ENCODE measurements at places on chromosomes 4 and X.
A peak's percentile ranks its signal among the peaks of the same experiment; 100 is the strongest.

GRCh38 chrX:109626637-109627036 is 1.7 kb upstream of the KCNE5 start:
- no peak for DNase-seq

DNA sequence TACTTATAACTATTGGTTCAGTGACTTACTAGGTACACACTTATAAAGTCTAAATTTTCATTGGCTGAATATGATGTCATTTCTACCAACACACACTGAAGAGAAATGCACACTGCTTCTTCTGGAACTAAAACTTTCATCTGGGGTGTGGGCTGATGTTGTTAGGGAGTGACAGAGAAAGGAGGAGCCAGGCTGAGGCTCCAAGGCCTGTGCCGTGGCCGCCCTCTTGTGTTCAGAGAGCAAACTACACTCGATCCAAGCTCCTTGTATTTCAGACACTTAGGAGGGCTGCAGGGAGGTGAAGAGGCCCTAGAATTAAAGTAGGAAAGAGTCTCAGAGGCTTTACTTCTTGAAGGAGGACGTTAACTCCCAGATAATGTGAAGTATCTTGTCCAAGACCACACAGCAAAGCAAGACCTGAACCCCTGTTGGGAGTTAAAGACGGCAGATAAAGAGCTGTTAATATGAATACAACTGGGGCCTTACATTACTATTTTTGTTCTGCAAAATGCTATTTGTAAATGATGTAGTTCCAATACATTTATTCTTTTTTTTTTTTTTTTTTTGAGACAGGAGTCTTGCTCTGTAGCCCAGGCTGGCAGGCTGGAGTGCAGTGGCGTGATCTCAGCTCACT is 137.5 kb downstream of the AFAP1 start:
- DNase-seq, result peak; percentile 88

GRCh38 chrX:23838953-23839352 is 56.0 kb downstream of the SAT1 start:
- DNase-seq, result no peak

DNA sequence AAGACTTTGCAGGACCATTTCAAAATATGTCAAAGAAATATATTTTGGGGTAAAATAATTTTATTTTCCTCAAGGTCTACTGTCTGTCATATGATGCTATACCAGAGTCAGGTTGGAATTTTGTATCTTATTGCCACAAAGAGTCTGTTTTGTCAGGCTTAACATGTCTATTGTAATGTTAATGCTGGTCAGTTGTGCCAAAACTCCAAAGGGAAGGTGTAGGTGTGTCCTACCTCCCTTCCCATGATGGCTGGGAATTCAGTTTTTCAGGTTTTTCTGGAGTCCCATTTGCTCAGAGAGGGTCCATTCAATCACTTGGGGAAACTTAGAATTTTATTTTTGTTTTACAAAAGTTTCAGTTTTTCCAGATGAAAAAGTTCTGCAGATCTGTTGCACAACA is 33.3 kb upstream of the SLC25A4 start:
- DNase-seq, result no peak

- DNase-seq, result no peak
Observed at GRCh38 chr4:85769009-85769408, 294.1 kb downstream of the ARHGAP24 start.

GRCh38 chrX:103806862-103807474 is 25.1 kb downstream of the RAB9B start:
- no peak for DNase-seq

GRCh38 chrX:38052096-38052495 is 45.7 kb downstream of the SYTL5 start:
- DNase-seq, result no peak

- no peak for DNase-seq
Observed at GRCh38 chr4:4890574-4891255, 31.2 kb downstream of the MSX1 start.

GRCh38 chr4:105504744-105505143 is 30.9 kb upstream of the PPA2 start:
- no peak for DNase-seq

DNA sequence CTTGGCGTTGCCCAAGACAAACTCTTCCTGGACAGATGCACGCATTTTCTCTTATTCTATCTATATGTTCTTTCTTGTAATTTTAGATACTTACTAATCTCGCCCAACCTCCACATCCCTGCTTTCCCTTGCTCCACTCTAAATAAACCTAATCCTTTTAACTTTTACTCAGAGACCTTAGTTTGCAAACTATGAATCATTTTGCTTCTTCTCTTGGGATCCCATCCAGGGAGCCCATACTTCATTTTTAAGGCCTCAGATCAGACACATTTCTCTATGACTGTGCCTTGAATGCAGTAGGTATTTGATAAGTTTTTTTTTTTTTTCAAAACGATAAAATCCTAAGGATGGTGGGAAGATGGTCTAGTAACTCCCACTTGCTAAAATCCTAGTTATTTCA is 353.8 kb upstream of the HAND2 start:
- no peak for DNase-seq

DNA sequence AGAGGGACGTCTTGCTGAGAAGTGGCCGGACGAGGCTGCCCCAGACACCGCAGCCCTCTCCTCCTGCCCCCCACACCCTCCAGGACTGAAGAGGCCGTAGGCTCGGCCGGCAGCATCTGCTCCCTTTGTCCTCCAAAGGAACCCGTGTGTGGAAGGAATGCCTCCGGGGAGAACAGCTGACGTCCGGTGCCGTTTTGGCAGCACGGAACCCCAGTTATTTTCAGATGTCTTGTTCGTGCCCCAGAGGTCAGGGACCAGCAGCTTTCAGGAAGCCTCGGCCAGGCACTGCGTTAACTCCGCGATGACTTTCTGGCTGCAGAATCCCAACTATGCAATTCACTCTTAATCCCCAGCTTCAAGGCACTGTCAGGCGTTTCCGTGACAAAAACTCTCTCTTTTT is 10.9 kb upstream of the PPP2R3B start:
- DNase-seq, result no peak

GRCh38 chr4:122879001-122879400 is 43.4 kb downstream of the NUDT6 start:
- DNase-seq, result no peak

DNA sequence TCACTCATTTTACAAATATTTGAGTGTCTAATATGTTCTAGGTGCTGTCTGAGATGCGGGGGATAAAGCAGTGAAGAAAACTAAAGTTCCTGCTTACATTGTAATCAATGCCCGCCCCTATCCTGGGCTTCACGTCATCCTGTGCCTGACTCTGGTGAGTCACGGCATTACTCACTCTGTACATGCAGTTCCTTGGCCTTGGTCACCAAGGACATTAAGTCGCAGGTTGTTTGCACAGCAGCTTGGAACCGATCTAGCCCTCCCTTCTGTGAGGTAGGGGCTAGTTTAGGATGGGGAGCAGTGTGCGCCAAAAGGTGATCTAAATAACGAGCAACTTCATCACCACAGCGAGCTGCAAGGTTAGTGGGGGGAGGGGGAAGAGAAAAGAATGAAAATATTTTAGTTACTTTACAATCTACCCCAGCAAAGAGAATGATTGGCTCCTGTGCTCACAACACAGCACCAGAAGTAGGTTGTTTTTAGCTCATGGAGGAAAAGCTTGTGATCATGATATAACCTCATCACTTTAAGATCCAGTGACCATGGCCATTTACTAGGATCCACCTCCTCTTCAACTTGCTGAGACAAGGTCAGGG is 48.0 kb upstream of the HDAC8 start:
- DNase-seq, result no peak

DNA sequence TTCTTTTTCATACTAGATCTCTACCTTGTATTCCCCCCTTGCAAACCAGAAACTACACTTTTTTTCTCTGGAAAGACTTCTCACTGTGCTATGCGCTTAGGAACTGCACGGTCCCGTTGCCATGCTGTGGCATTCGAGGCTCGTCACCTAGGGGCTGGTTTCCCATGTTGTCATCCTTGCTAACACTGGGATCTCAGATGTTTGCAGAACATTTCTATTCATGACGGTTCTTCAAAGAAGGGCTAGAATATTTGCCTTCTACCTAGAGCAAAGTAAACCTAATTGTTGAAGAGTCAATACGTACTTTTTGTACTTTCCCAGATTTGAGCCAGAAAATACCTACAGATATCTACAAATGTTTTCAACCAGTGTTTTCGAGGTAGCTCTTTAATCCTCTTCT is 41.0 kb downstream of the RS1 start:
- no peak for DNase-seq

DNA sequence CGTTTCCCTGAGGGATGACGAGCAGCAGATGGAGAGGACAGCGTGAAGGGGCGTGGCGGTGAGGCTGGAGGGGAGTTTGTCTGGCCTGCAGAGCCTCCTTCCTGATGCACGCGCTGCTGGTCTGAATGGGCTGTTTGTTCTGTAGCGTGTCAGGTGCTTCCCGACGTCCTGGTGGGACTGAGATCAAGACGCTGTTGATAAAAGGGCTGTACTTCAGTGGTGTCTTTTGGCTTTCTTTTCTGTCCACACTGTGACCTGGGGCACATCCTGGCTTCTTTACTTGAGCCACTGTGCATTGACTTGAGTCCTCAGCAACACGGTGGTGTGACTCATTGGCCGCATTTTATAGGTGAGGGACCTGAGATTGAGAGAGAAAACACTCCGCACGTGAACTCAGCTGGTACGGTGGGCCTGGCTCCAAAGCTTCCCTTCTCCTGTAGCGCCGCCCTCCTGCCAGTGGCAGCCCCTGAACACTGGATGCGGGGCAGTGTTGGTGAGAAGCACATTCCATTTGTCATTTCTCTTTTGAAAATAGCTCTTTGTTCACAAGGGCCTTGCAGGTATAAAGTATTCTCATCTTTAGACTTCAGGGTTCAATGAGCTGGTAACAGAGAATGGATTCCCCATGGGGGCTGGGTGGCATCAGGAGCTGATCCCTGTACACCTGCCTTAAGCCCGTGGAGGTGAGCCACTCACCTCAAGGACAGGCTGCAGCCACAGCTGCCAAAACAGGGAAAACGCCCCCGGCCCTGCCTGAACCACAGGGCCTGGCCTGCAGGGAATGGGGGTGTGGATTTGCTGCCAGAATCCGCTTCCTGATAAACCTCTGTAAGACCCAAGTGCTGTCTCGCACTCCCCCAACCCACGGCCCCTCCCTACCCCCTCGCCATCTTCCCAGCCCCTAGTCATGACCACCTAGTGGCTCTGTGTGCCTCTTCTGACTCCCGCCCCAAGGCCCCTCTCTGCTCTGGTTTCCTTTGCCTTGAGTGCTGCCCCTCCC is 29.2 kb downstream of the NSG1 start:
- no peak for DNase-seq

- no peak for DNase-seq
Observed at GRCh38 chrX:24204958-24205357, 55.4 kb downstream of the ZFX start.

- no peak for DNase-seq
Observed at GRCh38 chr4:71185037-71185436, 153.8 kb upstream of the SLC4A4 start.

All from activated CD8-positive, alpha-beta memory T cell treated with anti-CD3 and anti-CD28 coated beads for 24 hours (primary cell).